ENCODE measurements at places on chromosomes 16 and 17.

GRCh38 chr16:21592191-21592590 is 7.2 kb upstream of the METTL9 start:
- no peak for DNase-seq

GRCh38 chr16:27235055-27235937 is 32.0 kb downstream of the KDM8 start:
- peak; percentile 99 for DNase-seq

- peak; percentile 43 for DNase-seq
These were observed 74.9 kb downstream of the DYNLRB2 start for GRCh38 chr16:80615735-80616134.

DNA sequence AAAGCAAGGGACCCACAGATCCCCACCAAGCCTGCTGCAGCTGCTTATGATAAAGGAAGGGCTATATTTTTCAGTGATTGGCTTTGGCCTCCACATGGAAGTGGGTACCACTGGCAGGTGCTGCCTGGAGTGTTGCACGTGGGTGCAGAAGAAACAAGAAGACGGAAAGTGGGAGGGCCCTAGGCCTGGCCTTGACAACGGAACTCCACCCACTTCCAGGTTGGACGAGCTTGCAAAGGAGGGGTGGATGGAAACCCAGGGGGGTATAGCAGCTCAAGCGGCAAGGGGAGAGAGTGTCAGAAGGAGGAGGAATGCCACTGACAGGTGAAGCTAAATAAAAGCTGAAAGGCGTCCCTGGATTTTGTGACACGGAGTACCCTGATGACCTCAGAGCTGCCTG is 20.3 kb downstream of the TRIM25 start:
- DNase-seq: no peak

- DNase-seq: no peak
These were observed 85.7 kb upstream of the NUDT7 start for GRCh38 chr16:77636615-77637014.

DNA sequence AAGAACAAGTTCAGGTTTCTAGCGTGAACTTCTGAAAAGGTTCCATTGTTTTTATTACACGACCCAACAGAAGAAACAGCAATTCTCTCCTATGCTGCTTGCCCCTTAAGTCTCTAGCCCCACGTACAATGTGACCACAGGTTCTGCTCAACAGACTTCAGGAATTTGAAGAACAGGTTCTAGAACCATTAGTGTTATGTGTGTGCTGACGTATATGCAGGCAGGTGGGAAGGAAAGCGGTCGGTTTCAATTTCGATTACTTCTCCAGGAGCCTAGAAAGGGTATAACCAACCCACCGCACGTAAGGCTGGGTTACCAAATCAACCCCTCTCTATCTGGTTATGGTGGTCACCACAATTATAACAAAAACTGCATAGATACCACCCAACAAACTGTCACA is 39.4 kb downstream of the XPO6 start:
- no peak for DNase-seq

GRCh38 chr17:79674506-79675412 is 56.0 kb upstream of the ENPP7 start:
- DNase-seq: no peak

- DNase-seq: peak; percentile 29
These were observed 5.0 kb downstream of the SOST start for GRCh38 chr17:43753493-43754129.

DNA sequence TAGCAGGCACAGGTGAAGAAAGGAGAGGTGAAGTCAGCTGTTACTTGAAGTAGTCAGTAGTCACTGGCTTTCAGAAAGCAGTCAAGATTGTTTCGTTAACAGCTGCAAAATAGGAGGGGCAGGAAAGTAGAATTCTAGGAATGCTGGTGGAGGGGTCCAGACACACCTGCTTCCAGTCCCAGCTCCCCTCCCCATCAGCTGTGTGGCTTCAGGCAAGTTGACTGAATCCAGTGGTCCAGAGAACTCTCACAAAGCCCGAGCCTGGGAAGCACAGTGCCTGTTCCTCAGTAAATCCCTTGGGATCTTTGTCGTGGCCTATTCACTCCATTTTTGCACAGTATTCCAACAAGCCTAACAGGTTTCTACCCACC is 4.6 kb upstream of the SOCS1 start:
- no peak for DNase-seq

DNA sequence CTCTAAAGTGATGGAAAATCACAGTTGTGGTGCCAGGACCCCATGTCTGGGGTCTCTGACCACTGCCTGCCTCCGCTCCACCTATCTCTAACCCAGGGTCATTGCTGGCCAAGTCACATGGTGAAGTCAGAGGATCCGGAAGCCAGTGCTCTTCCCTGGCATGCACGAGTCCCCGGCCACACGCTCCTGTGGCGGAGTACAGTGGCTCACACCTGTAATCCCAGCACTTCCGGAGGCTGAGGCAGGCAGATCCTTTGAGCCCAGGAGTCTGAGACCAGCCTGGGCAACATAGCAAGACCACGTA is 21.5 kb upstream of the RBFOX3 start:
- DNase-seq: no peak

- DNase-seq: no peak
These were observed 55.6 kb downstream of the PPM1E start for GRCh38 chr17:58811290-58811689.

DNA sequence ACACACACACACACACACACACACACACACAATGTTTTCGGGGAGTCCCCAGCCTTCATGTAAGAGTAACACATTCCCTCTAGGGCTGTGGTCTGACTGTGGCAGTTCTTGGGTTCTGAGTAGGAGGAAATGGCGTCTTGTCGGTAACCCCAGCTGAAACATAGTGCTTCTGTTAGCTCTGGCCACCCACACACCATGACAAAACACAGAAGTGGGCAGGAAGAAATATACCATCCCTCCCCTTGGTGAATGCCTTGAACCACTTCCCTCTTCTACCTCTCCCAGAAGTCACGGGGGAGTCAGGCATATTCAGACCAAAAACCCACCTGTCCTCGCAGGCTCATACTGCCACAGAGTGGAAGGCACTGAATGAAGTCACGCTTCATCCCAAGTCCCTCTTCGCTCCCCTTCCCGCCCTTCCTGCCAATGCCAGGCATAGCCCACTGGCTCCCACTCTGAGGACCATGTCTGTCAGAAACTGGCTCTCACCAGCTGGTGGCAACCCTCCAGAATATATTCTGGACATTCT is 11.5 kb downstream of the SLC35B1 start:
- DNase-seq: peak; percentile 52

DNA sequence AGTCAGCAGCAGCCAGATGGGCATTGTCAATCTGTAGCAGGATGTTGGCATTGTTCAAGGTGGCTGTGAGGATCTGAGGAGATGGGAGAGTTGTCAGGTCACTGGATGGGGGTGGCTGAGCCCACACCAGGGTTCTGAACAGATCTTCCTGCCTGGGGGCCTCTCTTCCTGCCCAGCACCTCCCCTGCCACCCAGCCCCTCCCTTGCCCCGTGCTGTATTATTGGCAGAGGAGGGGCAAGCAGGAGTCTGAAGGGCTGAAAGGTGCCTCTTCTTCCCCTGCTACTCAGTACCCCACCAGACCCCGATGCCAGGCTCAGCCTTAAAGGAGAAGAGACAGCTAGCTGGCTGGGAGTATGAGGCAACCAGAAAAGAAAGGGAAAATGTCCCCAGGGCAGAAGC is 93.0 kb downstream of the GOSR1 start:
- no peak for DNase-seq

DNA sequence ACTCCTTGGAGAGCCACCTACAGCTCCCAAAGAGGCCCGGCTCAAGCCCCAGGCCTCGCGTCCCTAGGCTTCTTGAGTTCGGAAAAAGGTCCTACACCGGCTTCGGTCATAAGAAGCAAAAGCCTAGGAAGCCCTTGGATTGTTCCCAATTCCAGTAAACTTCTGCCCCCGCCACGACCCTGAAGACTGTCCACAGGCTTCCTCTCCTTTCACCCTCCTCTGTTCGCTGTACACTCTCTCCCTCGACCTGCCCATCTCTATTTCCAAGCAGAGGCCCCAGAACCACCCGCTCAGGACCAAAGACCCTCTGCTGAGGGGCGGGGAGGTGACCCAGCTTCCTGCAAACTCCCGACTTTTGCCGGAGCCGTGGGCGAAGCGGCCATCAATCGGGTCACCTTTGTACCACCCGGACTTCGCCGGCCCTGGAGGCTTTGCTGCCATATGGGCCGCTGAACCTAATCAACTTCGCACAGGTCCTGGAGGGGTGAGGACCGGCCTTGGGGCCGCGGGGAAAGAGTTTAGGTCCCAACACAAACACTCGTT is 2.7 kb downstream of the HOXB2 start:
- peak; percentile 65 for DNase-seq

DNA sequence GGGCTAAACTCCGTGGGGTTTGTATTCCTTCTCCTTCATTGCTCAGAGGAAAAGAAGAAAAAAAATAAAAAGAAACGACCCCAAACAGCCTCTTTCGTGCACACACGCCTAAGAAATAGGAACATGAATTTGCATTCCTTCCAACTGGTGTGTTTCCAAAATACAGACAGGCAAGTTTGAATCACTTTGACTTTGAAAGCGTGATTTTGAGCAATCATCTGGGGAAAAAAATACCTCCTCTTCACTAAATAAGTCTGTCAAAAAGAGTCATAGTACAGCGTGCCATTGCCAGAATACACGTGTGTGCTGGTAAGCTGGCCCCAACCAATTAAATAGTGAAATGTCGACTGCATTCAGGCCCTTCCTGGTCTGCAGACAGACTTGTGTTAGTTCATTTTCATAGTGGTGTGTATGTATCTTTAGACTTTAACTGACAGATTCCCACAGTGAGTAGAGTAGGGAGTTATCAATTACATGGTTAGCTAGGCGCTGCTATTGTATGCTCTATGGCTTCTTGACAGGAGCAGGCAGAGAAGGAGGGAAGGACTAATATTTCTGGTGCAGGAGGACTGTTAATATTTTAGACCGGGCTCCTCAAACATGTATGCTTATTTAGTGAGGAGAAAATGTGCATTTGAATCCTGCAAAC is 618.3 kb downstream of the MAF start:
- DNase-seq: no peak

DNA sequence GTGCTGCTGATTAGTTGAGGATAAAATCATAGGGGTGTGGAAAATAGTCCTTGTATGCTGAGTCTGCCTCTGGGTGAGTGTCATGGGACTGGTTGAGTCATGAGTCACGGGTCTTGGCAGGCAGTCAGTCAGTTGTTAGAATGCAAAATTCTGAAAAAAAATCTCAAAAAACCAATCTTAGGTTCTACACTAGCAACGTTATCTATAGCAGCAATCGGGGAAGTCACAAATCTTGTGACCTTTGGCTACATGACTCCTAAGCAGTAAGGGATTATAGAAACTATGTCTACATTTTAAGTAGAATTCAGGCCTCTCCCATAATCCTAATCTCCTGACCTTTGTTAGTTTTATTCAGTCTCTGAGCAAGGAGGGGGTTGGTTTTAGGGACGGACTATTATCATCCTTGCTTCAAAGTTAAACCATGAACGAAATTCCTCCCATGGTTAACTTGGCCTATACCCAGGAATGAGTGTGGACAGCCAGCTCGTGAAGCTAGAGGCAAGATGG is 18.0 kb upstream of the PMFBP1 start:
- DNase-seq: peak; percentile 37

DNA sequence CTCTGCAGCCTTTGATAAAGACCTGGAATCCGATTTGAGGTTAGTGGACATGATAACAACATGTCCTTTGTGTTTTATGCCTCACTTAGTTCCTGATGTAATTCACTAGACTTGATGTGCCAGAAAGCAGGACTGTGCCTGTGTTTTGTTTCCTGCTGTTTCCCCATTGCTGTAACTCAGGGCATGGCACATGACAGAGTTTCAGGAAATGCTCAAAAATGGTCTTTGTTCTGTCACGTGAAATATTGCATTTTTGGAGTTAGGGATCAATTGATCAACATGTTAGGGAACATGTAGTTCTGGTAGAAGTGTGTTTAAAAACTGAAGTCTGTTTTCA is 32.8 kb downstream of the DHX38 start:
- DNase-seq: no peak

- DNase-seq: no peak
These were observed 46.2 kb upstream of the RBFOX3 start for GRCh38 chr17:79657036-79657435.

DNA sequence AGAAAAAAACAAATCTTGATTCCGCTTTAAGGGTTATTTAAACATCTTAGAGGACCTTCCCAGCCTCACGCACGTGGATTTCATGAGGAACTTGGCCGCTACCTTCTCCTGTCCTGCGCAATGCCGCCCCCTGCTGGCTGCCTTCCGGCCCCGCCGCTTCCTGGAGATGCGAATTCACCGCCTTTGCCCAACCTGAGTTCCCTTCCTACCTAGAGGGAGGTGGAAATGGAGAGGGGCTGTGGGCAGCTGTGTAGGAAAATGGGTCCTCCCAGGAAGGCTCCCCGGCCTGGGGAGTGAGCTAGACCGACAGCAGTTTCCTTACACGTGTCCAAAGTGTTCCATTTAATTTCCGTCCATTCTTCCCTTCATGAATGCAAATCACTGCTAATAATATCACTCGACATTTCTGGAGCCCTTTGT is 1.0 kb upstream of the ABCC12 start:
- peak; percentile 84 for DNase-seq

DNA sequence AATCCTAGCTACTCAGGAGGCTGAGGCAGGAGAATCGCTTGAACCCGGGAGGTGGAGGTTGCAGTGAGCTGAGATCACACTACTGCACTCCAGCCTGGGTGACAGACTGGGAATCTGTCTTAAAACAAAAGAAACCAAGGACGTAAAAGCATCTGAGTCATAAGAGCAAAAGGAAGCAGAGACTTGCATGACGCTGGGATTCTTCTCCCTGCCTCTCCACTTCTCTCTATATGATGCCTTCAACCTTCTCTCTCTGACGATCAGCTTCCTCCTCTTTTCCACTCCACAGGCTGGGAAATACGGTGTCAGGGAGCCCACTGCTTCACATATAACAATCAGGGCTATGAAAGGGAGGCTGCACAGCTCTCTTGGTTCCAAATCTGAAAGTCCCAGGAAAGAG is 43.2 kb upstream of the CCL1 start:
- DNase-seq: no peak

- DNase-seq: peak; percentile 3
These were observed at the start of gene HS3ST3A1 for GRCh38 chr17:13601776-13602551. HS3ST3A1 (minus strand) TSS chr17:13601929; CDS start chr17:13601129, 800 bp downstream.

DNA sequence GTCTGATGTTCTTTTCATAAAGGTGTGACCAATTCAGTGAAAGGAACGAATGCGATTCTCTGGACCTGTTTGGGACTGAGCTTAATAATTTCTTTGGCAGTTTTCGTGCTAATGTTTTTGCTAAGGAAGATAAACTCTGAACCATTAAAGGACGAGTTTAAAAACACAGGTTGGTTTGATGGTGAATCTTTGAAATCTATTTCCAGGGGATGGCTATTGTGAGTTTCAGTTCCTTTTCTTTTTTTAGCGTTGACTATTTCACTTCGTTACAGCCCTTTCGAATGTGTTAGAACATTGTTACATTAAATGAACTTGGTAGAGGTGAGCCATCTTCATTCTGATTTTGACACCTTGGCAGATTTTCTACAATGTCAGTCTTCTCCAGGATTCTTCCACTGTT is 1.2 kb downstream of the TNFRSF17 start:
- no peak for DNase-seq

DNA sequence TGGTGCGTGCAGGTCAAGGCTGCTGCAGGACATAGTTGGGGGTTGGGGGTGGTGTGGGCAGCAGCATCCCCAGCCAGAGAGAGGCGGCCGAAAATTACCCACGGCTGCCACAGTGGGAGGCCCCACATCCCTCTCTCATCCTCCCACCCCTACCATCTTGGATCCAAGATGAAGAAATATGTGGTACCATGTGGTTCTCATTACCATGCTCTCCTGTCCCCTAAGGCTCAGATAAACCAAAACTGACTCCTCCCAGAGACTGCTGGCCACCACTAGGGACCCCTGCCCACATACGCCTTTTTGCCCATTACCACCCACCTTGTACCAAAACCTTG is 120.4 kb downstream of the HIC1 start:
- no peak for DNase-seq

GRCh38 chr17:55770196-55770870 is 19.5 kb downstream of the PCTP start:
- DNase-seq: peak; percentile 74
